Left renal pelvis (tissue), 4 donors: ENCODE measurements at places on chromosomes 7 and 10. TPM values are rescaled to one million over a fixed set of nuclear protein-coding genes. Genes with fewer than 3 reads are reported as not detected.

The PTF1A gene
- not detected for polyA plus RNA-seq

GRCh38 chr10:6195376-6195775 is 7.4 kb upstream of the PFKFB3 start:
- DNase-seq, result no peak

DNA sequence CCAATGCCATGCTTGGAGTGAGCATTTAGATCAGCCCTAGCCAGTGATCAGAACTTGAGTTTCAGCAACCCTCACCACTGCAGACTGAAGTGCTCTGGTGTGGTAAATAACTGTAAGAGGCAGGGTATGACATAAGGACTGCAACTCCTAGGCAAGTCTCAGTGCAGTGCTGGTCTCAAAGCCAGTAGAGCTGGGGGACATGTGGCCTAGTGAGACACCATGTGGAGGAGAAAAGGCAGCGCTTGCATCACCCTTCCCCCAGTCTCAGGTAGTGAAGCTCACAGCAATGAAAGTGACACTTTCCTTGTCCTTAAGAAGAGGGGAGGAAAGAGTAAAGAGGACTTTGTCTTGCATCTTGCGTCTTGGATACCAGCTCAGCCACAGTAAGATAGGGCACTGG is 386.8 kb upstream of the POT1 start:
- peak; percentile 12 for DNase-seq

The RARRES2 gene
- 46.9 TPM for polyA plus RNA-seq

- DNase-seq, result no peak
Observed at GRCh38 chr7:97982647-97983046, 7.3 kb downstream of the OCM2 start.

DNA sequence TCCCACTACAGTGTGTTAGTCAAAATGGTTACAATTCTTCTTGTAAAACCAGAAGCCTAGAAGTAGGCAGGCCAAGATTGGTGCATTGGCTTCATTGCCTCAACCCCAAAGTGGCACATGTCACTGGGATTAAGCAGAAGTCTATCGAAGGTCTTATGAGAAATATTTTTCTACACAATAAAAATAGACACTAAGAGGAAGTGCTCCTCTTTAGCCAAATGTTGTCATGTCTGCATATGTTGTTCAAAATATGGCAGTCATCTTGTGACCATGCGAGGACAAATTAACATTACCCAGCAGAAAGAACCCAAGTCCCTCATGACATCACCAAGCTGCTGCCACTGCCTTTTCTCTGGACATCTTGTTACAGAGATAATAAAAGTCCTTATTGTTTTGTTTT is 6.3 kb upstream of the NSMCE4A start:
- no peak for DNase-seq

The TASOR2 gene
- 35.4 TPM for polyA plus RNA-seq

The FKBP6 gene
- 0.61 TPM for polyA plus RNA-seq

The PRR15 gene
- polyA plus RNA-seq, result 4.7 TPM

The SPDYE18 gene
- 1.6 TPM for polyA plus RNA-seq

The FRMPD2 gene
- 0.60 TPM for polyA plus RNA-seq

The GLI3 gene
- polyA plus RNA-seq, result 33.7 TPM

The BAMBI gene
- polyA plus RNA-seq, result 9.5 TPM

GRCh38 chr10:7491949-7492659 is 81.3 kb upstream of the SFMBT2 start:
- DNase-seq, result no peak

DNA sequence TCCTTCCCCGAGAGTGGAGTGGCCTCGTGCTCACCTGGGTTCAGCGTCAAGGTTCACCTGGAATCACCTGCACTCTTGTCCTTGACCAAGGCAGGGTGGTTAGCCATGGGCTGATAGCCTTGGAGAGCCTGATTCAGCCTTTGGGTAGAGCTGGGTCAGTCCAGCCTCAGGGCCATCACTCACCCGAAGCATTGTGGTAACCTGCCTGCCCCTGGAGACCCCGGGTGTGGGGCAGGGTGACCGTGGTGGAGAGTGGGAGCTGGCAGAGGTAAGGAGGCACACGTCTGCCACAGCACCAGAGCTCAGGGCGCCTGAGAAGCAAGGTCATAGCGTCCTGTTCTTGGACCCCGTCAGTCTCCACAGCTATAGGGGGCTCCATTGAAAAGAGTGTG is 27.8 kb upstream of the WDFY4 start:
- no peak for DNase-seq

DNA sequence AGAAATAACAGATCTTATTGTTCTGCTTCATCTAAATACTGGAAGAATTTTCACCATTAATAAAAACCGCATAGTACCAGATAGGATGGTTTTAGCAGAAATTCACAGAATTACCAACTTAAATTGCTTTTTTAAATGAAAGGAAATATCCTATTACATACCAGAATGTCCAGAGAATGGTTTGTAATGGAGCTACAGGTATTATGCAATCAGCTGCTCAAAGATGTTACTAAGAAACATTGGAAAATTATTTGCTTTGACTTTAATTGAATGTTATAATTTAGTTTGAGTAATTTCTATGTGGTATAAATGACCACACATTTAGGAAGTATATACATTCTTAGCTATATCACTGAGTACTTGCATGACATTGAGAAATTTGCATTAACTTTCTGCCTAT is 338.3 kb downstream of the ETV1 start:
- no peak for DNase-seq

DNA sequence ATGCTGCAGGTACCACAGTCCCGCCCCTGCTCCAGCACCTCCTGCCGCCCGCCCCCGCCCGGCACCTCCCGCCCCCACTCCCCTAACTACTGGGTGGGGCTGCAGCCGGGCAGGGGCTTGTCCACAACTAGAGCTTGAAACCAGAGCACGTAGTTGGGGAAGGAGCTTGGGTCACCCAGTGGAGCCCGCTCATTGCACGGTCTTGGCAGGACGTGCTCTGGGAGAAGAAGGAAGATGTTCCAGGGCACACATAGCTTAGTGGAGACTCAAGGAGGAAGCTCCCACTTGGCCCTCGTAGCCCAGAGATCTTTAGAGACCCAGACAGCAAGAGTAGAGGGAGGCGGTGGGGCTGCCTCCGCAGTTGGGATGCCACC is 692 bp downstream of the IGFBP1 start:
- no peak for DNase-seq

DNA sequence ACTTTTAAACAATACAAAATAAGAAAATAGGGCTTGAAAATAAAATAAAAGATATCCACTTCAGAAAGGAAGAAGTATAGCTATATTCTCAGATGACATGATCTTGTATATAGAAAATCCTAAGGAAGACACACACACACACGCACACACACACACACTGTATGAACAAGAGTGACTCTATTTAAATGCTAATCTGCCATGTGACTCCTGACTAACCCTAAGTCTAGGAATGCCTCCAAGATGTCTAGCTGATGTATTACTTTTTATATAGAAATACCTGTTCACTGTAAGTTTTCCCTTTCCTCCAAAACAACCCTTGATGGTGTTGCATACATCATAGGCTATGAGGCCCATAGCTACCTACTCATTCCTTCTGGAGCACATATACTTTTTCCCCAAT is 173.1 kb upstream of the LRRTM3 start:
- no peak for DNase-seq

DNA sequence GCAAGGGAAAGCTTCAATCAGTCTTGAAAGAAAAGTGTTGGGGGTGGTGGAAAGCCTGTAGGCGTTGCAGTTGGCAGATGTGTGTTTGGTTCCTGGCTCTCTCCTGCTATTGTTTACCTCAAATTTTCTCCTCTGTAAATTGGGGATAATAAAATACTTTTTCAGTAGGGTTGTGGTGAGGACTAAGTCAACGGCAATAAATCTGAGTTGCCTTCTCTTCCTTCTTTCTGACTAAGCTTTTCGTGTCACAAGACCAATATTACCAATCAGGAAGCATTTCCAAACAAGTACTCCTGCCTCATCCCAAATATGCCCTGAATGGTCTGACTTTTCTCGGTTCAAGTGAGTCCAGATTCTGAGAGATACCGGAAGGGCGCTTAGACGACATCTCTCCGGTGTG is 54.0 kb downstream of the CREB5 start:
- no peak for DNase-seq

DNA sequence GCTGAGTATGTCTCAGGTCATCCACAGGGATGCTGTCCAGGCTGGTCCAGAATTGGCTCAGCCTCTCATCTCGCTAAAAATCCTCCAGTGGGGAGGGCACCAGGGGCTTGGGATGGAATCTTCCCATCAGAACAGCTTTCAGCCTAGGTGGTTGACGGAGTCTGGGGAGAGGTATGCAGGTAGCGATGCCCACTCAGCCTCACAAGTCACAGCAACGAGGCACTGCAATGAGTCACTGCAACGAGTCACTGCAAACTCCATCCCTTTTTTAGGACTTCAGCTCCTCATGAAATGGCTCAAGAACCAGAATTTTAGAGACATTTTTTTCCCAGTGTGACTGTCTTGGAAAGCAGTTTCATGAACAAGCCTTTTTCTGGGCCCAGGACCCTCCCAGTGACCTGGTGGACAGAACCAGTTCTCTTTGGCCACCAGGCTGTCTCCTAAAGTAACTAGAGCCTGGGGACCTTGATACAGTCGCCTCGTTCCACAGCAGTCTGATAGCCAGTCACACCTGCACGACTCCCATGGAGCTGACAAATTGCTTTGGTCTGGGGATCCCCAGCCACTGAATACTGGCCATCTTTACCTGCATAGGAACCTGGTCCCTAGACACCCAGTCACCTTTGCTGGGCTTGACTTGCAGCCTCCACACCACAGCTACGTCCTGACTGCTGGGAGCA is 41.3 kb upstream of the PPP2R2D start:
- no peak for DNase-seq

DNA sequence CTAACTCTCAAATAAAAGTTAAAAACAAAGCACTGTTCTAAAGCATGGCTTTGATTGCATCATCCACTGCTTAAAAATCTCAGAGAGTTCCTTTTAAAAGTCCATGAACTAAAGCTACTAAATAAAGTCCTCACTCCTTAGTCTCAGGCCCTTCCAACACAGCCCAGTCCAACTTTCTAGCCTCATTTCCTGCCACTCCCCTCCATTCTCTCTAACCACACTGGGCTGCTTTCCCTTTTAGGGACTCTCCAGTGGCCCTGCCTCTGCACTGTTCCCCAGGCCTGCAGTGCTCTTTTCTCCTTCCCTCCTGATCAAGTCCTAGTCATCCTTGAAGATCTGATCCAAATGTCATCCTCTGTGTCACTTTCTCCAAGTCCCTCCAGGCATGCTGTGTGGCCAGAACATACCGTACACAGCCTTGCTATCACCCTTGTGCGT is 56.9 kb upstream of the PPP1R3C start:
- no peak for DNase-seq

The INA gene
- polyA plus RNA-seq, result 1.1 TPM

The NIPSNAP2 gene
- 87.2 TPM for polyA plus RNA-seq

The MMP21 gene
- 0.38 TPM for polyA plus RNA-seq

- no peak for DNase-seq
Observed at GRCh38 chr10:84095811-84096497, 43.4 kb upstream of the GHITM start.

The EPO gene
- 0.17 TPM for polyA plus RNA-seq

GRCh38 chr7:86431761-86432160 is 211.9 kb upstream of the GRM3 start:
- no peak for DNase-seq

The CC2D2B gene
- polyA plus RNA-seq, result 0.91 TPM

- DNase-seq, result no peak
Observed at GRCh38 chr7:29003703-29004102, 45.6 kb upstream of the TRIL start.

DNA sequence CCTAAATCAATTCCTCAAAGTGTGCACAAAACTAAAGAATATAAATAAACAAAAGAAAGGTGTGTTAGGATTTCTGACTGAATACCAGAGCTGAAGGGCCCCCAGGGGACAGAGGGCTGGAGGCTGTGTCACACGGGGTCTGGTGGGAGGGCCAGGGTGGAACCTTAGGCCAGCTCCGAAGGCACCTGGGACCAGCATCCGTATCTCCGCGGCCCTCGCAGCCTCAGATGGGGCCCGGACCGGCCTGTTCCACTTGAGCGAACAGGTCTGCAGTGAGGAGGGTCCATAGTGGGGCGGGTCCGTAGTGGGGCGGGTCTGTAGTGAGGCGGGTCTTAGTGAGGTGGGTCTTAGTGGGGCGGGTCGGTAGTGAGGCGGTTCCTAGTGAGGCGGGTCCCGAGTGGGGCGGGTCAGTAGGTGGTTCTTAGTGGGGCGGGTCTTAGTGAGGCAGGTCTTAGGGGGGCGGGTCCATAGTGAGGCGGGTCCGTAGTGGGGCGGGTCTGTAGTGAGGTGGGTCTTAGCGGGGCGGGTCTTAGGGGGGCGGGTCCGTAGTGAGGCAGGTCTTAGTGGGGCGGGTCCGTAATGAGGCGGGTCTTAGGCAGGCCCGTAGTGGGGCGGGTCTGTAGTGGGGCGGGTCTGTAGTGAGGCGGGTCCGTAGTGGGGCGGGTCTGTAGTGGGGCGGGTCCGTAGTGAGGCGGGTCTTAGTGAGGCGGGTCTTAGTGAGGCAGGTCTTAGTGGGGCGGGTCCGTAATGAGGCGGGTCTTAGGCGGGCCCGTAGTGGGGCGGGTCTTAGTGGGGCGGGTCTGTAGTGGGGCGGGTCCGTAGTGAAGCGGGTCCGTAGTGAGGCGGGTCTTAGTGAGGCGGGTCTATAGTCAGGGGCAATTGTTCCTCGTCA is 15.1 kb downstream of the GPR146 start:
- DNase-seq, result no peak

GRCh38 chr10:128922172-128922571 is 544.9 kb upstream of the MGMT start:
- no peak for DNase-seq

- no peak for DNase-seq
Observed at GRCh38 chr10:68618234-68618633, 58.1 kb downstream of the TET1 start.
